ENCODE measurements at places on chromosomes 4 and X. TPM values are rescaled to one million over a fixed set of nuclear protein-coding genes. Genes with fewer than 3 reads are reported as not detected.

GRCh38 chrX:47221756-47222155, 3.3 kb downstream of the CDK16 start:
- DNase-seq, result no peak

DNA sequence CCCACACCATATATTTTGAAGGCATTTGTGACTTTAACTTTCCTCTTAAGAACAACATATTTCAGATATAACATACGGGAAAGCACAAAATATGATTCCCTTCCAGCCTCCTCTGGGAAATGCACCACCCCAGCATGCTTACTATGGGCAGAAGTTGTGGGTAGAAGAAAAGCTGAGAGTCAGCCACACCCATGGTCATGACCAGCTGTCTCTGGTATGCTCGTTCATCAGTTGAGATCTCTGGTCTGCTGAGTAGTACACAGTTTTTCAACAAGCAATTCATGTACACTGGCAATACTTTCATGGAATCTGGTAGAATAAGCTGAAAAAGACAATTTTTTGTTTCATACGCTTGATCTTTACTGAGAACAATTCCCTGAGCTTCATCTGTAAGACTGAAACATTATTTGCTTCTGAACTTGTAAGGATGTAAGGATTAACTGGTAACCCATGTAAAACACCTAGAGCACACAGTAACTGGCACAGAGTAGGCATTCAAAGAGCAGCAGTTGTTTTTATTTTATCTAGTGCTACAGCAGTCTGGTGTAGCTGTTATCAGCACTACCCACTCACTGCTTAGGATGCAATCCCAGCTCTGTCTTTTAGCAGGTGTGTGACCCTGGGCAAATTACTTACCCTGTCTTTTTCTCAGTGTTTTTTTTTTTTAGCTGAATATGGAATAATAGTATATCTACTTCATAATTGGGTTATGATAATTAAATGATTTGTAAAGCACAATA, 47.6 kb downstream of the METTL14 start:
- no peak for DNase-seq

GRCh38 chr4:67933038-67933437, 30.3 kb downstream of the TMPRSS11A start:
- DNase-seq, result no peak

GRCh38 chr4:124931050-124931449, 218.5 kb upstream of the ANKRD50 start:
- no peak for DNase-seq

- no peak for DNase-seq
Observed at GRCh38 chr4:786074-786741, 39.7 kb downstream of the CPLX1 start.

GRCh38 chrX:31819455-31819854, 747.6 kb upstream of the FTHL17 start:
- DNase-seq, result no peak

DNA sequence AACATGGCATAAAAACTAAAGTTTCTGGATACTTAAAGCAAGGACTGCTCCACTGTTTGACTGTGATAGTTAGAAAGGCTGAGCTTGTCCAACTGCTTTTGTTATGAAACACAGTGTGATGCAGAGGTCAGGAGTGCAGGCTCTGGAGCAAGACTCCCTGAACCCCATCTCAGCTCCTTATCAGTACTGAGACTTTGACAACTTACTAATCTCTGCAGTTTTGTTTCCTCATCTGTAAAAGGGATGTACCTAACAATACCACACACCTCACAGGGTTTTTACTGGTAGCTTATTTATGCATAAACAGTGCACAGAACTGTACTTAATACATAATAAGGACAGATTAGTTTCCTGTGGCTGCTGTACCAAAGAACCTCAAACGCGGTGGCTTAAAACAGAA, 804.3 kb downstream of the FSTL5 start:
- DNase-seq, result no peak

- DNase-seq, result no peak
Observed at GRCh38 chr4:185834088-185834487, 22.1 kb upstream of the SORBS2 start.

GRCh38 chr4:127849505-127850234, 31.0 kb upstream of the PLK4 start:
- no peak for DNase-seq

DNA sequence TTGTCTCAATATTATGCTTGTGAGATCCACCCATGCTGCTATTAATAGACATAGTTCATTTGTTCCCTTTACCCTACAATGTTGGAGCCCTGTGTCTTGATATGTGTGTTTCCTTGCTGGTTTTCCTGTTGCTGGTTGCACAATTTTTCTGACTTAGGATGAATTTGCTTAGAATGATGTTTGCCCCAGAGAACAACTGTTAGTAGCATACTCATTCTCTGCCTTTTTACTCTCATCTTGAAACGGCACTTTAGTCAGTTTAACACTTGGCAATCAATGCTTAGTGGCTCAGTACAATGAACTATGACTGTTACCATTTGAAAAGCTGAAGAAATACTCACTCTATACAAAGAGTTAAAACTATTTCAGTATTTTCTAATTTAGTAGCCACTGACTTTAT, 158.8 kb upstream of the NDST4 start:
- no peak for DNase-seq

DNA sequence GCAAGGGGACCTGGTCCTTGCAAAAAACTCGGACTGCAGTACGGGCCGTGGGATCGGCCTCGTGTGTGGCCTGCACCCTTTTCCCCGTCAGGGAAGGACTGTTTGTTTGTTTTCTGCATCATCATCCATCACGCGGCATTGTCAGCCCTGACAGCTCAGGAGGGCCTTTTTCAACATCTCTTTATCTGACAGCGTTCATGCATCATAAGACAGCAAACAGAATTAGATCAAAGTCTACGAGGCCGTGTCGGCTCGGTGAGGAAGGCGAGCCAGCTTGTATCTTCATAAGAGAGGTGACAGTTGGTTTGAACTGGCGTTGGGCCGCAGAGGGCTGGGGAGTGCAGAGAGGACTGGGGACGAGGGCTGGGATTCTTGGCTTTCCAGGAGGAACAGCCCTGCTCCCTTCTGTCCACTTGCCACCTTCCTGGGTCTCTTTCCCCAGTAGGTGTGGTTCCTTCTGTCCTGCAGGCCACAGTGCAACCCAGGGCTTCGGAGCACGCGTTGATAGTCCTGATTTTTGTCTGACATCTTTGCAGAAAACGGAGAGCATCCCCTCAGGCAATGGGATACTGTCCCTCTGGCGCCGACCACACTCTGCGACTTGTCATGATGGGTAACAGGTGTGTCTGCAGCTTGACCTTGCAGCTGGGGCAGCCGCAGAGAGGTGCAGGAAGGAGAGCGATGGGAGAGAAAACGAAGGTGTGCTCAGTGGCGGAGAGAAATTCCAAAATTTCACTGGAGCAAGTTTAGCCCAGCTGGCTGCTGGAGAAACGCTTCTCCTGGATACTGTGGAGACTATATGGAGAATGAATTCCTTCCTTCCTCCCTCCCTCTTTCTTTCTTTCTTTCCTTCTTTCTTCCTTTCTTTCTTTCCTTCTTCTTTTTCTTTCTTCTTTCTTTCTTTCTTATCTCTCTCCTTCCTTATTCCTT, 104.0 kb upstream of the SHOX start:
- no peak for DNase-seq

Gene WWC2
- 24.6 TPM for total RNA-seq

Gene SLC6A14
- total RNA-seq, result not detected
